ENCODE measurements at places on chromosomes 4 and X.

GRCh38 chr4:89365776-89366175 lies 58.2 kb upstream of the GPRIN3 start:
- DNase-seq: no peak

- DNase-seq: no peak
These were observed 249.4 kb downstream of the ARHGAP10 start for GRCh38 chr4:147981305-147981704.

- DNase-seq: no peak
These were observed 109.9 kb downstream of the DLG3 start for GRCh38 chrX:70554523-70554922.

GRCh38 chr4:8855818-8856245 lies 15.8 kb downstream of the HMX1 start:
- DNase-seq: no peak

- DNase-seq: no peak
These were observed 143.0 kb upstream of the FAM241A start for GRCh38 chr4:112002248-112002661.

DNA sequence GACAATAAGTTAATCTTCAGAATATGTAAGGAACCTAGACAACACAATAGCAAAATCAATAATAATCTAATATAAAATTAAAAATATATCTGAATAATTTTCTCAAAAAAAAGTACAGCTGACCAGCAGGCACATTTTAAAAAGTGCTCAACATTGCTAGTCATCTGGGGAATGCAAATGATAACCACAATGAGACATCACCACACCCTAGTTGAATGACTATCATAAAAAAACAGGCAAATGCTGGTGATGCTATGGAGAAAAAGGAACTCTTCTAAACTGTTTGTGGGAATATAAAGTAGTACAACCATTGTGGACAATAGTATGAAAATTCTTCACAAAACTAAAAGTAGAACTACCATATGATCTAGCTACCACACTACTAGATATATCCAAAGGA lies 956.9 kb upstream of the NDST4 start:
- no peak for DNase-seq

DNA sequence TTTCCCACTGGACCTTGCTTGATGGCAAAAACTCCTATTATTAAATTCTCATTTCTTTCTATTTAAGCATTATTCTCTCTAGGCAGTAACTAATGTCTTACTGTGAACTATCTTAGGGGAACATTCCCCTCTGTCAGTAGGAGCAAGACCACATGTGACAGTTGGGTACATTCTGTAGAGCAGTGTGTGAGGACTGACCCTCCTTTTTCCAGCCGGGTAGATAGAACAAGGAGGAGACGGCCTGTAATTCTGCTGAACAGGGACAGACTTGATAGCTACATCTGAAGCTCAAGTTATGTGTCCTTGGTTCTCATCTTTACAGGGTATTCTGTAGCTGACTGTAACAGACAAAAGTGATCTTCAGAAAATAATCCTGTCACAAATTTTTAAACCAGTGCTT lies 43.3 kb downstream of the FNIP2 start:
- no peak for DNase-seq

DNA sequence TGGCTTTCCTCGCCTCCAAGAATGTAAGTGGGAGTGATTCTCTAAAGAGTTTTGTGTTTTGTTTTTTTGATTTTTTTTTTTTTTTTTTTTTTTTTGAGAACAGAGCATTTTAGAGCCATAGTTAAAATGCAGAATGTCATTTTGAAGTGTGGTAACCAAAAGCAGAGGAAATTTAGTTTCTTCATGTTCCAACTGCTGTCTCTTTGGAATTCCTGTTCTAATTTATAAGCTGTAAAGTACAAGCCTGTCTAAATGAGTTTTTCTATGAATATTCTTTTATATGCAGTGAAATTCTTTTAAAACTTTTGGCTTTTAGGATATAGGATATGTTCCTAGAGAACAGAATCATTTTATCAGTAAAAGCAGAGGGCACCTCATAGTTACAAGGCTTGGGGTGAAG lies 74.2 kb downstream of the KIT start:
- DNase-seq: no peak

GRCh38 chr4:140357868-140358267 lies 15.6 kb upstream of the SCOC start:
- no peak for DNase-seq

DNA sequence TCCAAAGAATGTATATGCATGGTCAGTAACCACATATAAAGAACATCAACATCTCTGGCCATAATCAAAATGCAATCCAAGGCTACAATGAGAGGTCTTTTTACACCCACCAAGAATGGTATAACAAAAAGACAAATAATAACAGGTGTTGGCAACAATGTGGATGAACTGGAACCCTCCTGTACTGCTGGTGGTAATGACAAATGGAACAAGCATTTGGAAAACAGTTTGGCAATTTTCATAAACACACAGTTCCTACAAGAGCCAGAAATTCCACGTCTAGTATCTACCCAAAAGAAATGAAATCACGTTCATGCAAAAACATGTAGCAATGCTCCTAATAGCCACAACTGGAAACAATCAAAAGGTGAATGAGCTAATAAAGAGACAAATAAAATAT lies 11.7 kb downstream of the UGT2B4 start:
- DNase-seq: no peak

- no peak for DNase-seq
These were observed 60.2 kb upstream of the RBPJ start for GRCh38 chr4:26260571-26260970.

- DNase-seq: no peak
These were observed 9.1 kb upstream of the TMPRSS11D start for GRCh38 chr4:67892905-67893304.

DNA sequence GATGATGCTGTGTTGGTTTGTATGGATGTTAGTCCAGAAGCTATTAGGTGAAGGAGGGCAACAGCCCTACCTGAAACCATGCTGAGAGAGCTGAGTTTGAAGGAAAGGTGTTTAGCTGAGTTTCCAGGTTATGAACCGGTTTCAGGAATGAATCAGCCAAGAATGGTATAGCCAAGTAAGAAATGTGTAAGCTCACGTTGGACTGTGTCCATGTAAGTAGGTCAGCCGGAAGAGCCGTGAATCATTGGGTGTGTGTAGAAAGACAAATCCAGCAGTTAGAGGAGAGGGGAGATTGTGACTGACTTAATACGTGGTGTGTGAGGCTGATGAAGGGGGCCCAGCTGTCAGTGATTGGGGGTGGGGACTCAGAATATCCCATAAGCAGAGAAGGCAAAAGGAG lies 77.2 kb upstream of the SPIN4 start:
- DNase-seq: no peak

GRCh38 chrX:20968996-20969395 lies 405.2 kb upstream of the CNKSR2 start:
- DNase-seq: no peak

DNA sequence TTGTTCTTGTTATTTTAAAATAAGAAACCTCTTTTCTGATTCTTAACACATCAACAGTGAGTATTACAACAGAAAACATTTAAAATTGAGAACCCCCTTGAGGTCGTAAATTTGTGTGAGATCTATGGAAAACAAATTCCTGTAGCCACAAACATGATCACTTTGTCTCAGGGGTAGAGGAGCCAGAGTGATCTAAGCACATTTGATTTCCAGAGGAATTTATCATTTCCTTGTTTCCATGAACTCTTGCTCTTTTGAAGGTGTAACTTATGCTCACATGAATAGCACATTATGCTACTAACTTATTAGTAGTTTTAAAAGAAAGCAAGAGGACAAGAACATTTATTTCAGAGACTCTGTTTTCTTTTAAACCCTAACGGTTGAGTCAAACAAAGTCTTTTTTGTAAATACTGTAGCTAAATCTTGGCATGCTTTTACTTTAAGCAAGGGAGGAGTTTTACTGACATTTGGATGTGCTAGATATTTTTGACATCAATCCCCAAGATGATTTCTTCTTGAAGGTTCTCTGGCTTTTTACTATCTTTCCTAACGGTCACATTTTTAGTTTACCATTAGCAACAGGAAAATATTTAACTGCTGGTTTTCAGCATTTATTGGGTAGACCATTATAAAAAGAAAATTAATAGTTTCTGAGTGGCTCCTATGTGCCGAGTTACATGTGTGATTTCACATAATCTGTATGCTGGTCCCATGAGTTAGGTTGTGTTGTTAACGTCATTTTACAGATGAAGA lies 27.9 kb upstream of the ZCCHC12 start:
- no peak for DNase-seq

DNA sequence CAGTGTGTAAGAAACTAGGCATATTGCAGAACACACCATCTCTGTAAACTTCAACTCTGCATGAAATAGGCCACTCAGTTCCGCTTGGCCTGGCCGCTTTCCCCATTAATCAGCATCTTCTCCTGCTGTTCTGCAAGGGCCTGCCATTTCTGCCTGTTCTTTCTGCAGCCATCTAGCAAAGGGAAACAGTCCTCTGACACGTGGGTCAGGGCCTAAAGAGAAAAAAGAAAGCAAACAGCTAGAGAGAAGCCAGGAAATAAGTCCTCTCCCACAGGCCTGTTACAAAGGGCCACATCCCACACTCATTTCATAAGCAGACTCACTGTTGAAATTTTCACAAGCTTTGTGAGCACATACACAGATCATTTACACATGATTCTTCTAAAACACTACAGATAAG lies 130.1 kb downstream of the PDE5A start:
- no peak for DNase-seq

GRCh38 chrX:76253432-76253831 lies 80.6 kb downstream of the PBDC1 start:
- DNase-seq: no peak

- no peak for DNase-seq
These were observed 104.6 kb upstream of the HSD17B10 start for GRCh38 chrX:53538781-53539180.

DNA sequence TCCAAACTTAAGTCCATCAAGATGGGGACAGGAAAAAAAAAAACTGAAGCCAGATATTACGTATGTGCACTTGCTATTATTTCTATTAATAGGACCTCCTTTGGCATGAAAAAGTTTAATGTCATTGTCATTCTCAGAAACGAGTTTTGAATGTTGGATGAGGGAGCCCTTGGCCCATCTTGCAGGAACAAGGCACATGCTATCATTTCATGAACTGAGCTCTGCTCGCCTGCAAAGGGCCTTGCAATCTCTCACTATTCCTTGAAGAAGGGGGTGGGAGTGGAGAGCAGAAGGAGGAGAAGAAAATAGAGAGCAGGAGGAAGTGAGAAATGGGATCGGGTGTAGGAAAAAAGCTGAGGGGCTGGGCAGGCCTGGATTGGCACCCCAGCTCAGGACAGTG lies 34.3 kb upstream of the SPATA4 start:
- no peak for DNase-seq

- DNase-seq: no peak
These were observed 73.5 kb downstream of the WDR19 start for GRCh38 chr4:39255871-39256270.

DNA sequence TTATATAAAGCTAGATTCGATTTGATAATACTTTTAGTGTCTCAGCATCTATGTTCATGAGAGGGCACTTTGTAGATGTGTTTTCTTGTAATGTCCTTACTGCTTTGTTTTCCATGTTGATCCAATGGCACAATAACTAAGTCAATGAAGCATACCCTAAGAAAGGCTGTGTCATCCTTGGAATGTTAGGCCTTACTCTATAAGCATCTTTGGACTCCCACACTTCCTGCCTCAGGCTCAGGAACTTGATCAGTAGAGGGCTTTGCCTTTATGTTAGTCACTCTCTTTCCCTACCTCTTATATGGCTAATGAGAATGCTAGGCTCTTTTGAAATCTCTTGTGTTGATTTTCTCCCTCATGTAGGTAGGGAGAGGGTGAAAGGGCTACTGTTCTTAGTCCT lies 33.2 kb upstream of the EDA2R start:
- DNase-seq: no peak

DNA sequence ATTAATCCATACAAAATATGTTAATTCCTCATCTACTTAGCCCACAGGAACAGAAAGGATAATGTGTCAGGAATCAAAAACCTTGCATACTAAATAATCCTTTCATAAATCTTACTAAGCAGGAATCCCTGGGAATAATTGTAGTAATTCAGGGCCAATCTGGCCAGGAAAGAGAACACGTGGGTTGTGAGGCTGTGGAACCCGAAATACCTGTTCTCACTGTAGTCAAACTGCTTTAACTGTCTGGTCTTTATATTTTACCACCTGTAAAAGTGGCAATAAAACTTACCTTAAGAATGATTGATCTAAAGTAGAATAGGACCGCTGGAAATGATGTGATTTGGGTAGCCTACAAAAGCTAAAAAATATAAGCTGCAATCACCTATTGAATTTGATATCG lies 1620.9 kb downstream of the STIM2 start:
- no peak for DNase-seq

DNA sequence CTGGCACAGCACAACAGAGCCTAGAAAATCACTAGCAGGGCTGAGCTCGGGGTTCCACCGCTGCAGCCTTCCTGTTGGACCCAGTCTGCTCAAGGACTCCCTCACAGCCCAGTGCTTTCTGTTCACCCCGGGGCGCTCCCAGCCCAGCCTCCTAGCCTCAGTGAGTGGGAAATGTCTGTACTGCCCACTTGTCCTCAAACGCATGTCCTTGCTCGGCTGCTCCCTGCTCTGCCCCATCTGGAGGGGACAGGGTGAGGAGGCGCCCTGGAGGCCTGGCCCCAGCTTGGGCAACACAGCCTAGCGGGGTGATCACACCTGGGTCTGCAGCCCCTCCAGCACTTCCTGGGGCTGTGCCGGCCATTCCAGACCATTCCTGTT lies 11.9 kb upstream of the CCNQ start:
- no peak for DNase-seq

DNA sequence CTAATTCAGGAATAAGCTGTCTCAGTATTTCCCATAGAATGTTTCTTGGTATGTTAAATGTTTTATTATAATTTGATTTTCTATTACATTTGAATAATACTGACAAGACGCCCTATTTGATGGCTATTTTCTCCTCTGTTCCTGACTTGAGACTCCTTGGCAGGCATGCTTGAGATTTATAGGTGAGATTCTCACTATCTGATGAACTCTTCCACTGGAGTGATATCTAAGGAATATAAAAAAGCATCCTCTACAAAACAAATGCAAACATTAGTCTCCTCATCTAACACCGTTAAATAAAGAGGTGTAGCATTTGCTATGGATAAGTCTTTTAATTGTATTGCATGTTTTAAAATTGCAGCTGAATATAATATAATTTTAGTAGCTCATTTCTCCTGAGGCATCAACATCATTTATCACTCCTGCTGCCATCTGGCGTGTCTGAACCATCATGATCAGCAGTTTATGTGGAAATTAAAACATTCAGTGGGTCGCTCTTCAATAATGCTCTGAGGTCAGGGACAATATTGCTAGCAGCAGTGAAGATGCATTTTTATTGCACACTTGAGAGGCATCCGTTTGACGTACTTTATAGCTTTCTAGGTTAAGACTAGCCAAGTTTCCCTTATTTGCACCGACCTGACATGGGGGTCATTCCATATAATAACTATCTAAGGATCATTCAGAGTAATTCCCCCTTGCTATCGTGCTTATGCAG lies 210.4 kb upstream of the GALNTL6 start:
- DNase-seq: no peak

- no peak for DNase-seq
These were observed 60.5 kb downstream of the TBC1D14 start for GRCh38 chr4:6969826-6970800.

DNA sequence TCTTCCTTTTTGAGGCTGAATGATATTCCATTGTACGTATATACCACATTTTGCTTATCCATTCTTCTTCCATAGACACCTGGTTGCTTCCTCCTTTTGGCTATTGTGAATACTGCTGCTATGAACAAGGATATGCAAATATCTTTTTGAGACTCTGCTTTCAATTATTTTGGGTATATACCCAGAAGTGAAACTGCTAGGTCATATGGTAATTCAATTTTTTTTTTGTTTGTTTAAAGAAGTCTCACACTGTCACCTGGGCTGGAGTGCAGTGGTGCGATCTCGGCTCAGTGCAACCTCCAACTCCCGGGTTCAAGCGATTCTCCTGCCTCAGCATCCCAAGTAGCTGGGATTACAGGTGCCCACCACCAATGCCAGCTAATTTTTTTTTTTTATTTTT lies 75.3 kb downstream of the METTL14 start:
- no peak for DNase-seq

All from cortex of kidney (tissue), 1 donor.